ENCODE measurements at places on chromosomes 11 and 22.

GRCh38 chr11:61390161-61390560 lies 2.2 kb upstream of the TMEM216 start:
- DNase-seq: no peak

DNA sequence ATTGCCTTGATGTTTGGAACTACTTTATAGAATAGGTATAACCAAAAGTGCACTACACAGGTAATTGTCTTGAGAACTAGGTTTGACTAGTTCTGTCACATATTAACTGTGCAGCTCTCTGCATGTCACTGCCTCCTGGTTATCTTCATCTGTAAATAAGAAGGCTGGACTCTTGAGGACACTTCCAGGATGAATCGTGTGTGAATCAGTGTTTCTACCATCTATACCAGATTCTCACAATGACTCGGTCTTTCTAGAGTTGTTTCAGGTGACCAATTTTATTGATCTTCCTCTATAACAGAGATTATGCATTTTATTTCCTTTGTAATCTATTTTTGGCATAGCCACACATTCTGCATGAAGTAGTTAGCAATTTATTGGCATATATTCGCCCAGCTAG lies 1181.0 kb upstream of the TENM4 start:
- DNase-seq: no peak

GRCh38 chr22:21457023-21457787 lies 10.0 kb upstream of the TMEM191C start:
- no peak for DNase-seq

DNA sequence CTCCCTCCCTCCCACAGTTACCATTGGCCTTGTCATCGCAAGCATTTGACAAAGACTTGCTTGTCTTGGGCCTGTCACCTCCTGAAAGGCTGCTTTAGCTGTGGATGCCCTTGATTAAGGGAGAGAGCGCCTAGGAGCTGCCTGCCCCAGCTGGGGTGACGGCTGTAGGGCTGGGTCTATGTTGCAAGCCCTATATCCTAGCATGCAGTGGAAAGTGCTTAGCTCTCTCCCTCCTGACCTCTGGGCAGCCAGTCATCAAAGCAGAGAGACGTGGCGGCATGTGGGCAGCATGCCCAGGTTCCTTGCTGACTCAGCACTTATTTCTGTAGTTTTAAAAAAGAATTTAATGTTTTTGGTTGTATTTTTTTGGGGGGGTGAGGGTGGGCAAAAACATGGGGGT lies 75.9 kb downstream of the BARX2 start:
- DNase-seq: no peak

GRCh38 chr22:44372611-44373010 lies 59.9 kb upstream of the SHISAL1 start:
- no peak for DNase-seq

- no peak for DNase-seq
These were observed 14.7 kb downstream of the MPEG1 start for GRCh38 chr11:59197991-59198390.

DNA sequence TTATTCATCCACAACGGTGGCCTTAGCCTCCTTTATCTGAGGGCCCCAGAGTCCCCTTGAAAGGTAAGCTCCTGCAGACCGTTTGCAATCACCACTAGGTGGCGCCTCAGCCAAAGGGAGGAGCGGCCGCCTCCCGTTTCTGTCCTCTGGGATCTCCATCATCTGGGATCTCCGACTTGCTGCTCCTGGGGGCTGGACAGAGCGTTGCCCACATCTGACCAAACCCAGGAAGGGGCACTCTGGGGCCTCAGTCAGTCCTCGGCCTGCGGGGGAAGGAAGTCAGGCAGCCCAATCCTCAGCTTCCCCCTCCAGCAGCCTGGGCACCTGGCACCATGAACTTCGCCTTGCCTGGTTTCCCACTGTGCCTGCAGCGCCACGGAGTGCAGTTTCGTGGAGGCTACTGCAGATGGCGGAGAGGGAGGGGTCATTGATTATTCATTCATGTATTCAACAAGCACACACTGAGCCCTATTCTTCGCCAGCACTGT lies 23.5 kb downstream of the TP53I11 start:
- DNase-seq: peak; percentile 53

GRCh38 chr11:35150454-35150853 lies 11.5 kb downstream of the CD44 start:
- no peak for DNase-seq

DNA sequence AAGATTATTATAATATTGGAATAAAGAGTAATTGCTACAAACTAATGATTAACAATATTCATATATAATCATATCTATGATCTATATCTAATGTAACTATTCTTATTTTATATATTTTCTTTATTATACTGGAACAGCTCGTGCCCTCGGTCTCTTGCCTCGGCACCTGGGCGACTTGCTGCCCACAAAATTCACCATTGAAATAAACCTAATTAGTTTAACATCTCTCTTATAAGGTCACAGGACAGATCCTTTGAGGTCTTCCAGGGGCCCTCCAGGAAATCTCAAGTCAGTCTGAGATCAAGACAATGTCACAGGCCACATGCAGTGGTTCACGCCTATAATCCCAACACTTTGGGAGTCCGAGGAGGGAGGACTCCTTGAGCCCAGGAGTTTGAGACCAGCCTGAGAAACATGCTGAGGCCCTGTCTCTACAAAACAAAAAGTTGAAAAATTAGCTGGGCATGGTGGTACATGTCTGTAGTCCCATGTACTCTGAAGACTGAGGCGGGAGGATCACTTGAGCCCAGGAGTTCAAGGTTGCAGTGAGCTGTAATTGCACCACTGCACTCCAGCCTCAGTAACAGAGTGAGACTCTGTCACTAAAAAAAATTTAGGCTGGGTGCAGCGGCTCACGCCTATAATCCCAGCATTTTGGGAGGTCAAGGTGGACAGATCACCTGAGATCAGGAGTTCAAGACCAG lies 6.6 kb upstream of the TXNRD2 start:
- no peak for DNase-seq

GRCh38 chr11:11512929-11513328 lies 108.9 kb downstream of the GALNT18 start:
- DNase-seq: no peak

- DNase-seq: no peak
These were observed 54.3 kb upstream of the BID start for GRCh38 chr22:17828502-17829080.

GRCh38 chr11:92870196-92870832 lies 99.1 kb upstream of the MTNR1B start:
- DNase-seq: no peak

- DNase-seq: no peak
These were observed 52.3 kb upstream of the FDX1 start for GRCh38 chr11:110377434-110377833.

GRCh38 chr11:86940122-86940777 lies 14.9 kb downstream of the FZD4 start:
- DNase-seq: peak; percentile 60

GRCh38 chr11:134555510-134555909 lies 143.5 kb upstream of the B3GAT1 start:
- DNase-seq: no peak

GRCh38 chr11:58992489-58992888 lies 53.2 kb downstream of the GLYATL1 start:
- DNase-seq: no peak

GRCh38 chr22:42603427-42603826 lies 11.3 kb downstream of the POLDIP3 start:
- no peak for DNase-seq

DNA sequence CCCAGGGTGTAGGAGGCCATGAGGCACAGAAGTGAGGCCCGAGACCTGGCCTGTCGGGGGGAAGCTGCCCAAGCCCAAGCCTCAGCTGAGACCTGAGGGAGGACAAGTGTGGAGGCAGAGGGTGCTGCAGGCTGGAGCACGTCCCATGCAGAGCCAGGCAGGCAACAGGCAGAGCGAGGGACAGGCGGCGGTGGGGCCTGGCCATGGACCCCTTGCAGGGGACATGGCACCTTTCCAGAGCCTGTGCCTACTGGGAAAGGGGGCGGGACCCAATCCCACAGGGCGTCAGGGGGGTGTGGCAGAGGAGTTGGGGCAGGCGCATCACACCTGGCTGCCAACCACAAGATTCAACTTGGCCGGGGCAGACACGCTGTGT lies 4.3 kb downstream of the TNNI2 start:
- DNase-seq: no peak

DNA sequence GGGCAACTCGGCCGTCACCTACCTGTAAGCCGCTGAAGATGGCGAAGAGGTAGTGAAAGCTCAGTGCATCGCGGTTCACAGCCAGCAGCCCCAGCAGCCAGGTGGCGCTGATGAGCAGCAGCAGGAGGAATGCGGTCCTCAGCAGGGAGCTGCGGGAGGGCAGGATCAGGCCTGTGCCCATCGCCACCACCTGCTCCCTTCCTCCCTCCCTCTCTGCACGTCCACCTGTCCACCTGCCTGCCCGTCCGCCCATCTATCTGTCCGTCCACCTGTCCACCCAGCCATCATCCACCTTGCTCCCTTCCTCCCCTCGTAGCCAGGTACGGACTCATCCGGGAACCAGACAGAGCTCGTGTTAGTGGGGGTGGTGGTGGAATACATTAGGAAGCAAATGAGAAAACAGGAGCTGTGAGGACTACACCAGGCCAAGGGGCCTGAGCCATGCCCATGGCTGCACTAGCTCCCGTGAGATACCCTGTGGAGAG lies 32.2 kb downstream of the TRMU start:
- DNase-seq: no peak

- DNase-seq: no peak
These were observed 106.2 kb downstream of the SHANK2 start for GRCh38 chr11:71145988-71146824.

DNA sequence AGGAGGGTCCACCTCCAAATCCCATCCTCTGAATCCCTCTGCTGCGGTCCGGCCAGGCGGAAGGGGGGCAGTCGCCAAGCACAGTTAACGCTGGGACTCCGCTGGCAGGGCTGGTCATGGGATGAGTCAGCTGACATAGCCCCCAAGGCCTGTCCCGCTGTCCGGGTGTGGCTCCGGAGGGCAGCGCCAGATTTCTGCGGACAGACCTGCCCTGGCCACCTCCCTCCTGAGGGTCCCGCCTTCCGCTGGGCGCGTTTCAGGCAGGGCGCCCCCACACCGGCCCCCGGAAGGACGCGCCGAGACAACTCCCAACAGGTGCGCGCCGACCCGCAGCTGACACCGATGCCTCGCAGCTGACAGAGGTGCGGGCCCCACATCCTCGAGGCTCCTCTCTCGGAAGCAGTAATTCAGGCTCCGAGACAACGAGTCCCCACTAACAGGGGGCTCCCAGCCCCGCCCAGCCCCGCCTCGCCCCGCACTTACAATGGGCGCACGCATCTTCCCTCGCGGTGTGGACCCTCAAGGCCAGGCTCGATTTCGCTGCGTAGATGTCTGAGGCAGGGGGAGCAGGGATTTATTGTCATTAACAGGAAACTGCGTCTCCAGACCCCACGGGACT lies 607 bp downstream of the PLAAT3 start:
- no peak for DNase-seq

- DNase-seq: no peak
These were observed 1.7 kb upstream of the LRRC4C start for GRCh38 chr11:41461057-41461681.

GRCh38 chr11:131982154-131982553 lies 611.7 kb downstream of the NTM start:
- DNase-seq: no peak

GRCh38 chr11:73226297-73227006 lies 8.4 kb downstream of the P2RY2 start:
- DNase-seq: no peak

GRCh38 chr11:69352715-69353319 lies 58.9 kb downstream of the MYEOV start:
- peak; percentile 61 for DNase-seq

DNA sequence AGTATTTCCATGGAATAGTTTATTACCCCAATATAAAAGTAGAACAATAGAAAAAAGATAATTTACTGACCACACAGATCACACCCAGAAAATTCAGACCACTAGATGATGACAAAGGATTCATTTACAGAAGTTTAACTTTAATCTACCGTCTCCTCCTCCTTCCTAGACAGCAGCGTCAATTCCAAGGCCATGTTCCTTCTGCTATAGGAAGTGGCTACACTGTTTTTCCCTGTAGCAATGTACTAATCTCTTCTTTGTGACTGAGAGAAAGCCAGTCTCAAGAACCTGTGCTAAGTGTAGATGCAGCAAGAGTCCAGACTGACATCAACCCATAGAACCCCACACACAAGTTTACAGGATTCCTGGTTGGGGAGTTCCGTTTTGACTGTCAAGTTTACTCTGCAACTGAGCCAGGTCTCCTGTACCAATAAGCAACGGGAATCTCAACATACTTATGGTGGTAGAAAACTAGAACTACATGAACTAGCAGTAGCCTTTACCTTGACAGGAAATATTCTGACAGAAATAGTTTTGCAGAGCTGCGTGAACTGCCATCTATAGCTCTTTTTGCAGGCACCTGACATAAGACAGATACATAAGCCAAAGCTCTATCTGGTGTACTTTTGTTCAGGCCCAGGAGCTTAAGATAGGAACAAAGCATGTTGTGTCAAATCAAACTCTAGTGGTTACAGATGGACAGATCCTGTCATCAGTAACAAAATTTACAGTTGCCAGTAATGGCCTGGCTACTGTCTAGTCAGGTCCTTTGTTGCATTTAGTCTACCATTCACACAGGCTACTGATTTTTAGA lies 42.9 kb downstream of the MRTFA start:
- DNase-seq: no peak

- DNase-seq: no peak
These were observed 7.2 kb downstream of the SSTR3 start for GRCh38 chr22:37205046-37205445.

GRCh38 chr22:46051646-46052045 lies 74.7 kb upstream of the WNT7B start:
- DNase-seq: no peak

DNA sequence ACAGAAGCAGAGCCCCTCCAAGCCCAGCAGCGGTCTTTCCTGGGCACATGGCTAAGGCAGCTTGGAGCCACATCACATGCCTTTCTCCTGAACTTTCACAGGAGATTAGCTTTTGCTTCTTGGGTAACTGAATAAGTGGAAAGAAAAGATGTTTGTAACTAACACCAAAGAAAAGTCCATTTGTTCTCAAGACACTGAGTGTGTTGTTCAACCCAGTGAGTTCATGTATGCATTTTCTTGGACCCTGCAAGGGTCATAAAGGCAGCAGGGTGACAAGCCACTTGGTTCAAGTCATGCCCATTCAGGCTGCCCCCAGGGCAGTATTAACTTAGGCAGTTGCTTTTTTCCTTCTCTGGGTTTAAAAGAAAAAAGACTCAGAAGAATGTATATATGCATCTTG lies 203.4 kb downstream of the FAM76B start:
- no peak for DNase-seq

GRCh38 chr22:25680956-25681355 lies 61.0 kb upstream of the MYO18B start:
- DNase-seq: no peak
